ENCODE measurements at places on chromosomes 3 and 15. TPM values are rescaled to one million over a fixed set of nuclear protein-coding genes. Genes with fewer than 3 reads are reported as not detected.

- no peaks in the 10 kb centered on the region for H3K36me3 ChIP-seq
- H3K4me1 ChIP-seq: no peaks in the 10 kb centered on the region
- DNase-seq: no peak
- no peak overlapping the region for H3K27ac ChIP-seq
- no peak overlapping the region for H3K4me3 ChIP-seq
These were observed 549.8 kb upstream of the AGTR1 start for GRCh38 chr3:148147903-148148302.

GRCh38 chr15:48939648-48940047 is 24.1 kb downstream of the SHC4 start:
- H3K27me3 ChIP-seq: peaks cover 42% of the 10 kb centered on the region
- no peak for DNase-seq
- no peak overlapping the region for H3K4me3 ChIP-seq
- H3K36me3 ChIP-seq: no peaks in the 10 kb centered on the region
- H3K27ac ChIP-seq: no peak overlapping the region

- no peak for DNase-seq
- H3K4me1 ChIP-seq: no peaks in the 10 kb centered on the region
- no peaks in the 10 kb centered on the region for H3K36me3 ChIP-seq
- H3K4me3 ChIP-seq: no peak overlapping the region
These were observed 261.4 kb upstream of the C2CD4B start for GRCh38 chr15:62426387-62426956.

DNA sequence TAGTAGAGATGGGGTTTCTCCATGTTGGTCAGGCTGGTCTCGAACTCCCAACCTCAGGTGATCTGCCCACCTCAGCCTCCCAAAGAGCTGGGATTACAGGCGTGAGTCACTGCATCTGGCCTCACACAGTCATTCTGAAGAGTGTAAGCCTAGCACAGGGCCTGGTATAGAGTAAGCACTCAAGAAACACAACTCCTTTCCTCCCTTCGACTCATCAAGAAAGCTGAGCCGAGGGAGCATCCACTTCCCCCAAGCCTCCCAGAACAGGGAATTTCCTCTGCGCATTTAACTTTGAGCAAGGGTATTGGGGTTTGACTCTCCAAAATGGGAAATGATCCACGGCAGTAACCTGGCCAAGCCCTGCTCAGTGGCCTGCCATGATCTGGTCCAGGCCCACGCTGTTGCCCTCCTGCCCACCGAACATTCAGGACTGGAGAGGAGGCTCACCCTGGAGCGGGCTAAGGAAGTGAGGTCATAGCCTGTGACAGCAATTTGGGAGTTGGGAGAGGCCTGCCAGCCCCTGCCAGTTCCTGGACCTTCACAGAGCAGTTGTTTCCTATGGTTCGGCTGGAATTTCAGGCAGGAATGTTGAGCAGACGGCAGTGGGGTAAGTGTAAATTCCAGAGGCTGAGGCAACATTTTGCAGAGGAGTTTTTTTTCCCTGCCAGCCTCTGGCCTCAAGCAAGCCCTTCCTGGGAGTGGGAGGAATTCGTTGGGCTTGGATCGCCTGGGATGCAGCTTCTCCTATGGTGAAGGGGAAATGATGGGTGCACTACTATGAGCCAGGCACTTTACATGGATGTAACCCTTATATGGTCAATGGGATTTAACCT is 21.2 kb upstream of the SMAD3 start:
- H3K4me3 ChIP-seq: no peak overlapping the region
- peaks cover 29% of the 10 kb centered on the region for H3K4me1 ChIP-seq
- no peaks in the 10 kb centered on the region for H3K27me3 ChIP-seq
- no peaks in the 10 kb centered on the region for H3K36me3 ChIP-seq
- no peak for DNase-seq

The STT3B gene
- total RNA-seq: 148 TPM

The ISLR gene
- total RNA-seq: not detected

The LRRC31 gene
- total RNA-seq: not detected

The GOLGA8S gene
- total RNA-seq: 0.11 TPM
